Ecto neural progenitor cell (in vitro differentiated cells): ENCODE measurements at places on chromosomes 4 and X.

DNA sequence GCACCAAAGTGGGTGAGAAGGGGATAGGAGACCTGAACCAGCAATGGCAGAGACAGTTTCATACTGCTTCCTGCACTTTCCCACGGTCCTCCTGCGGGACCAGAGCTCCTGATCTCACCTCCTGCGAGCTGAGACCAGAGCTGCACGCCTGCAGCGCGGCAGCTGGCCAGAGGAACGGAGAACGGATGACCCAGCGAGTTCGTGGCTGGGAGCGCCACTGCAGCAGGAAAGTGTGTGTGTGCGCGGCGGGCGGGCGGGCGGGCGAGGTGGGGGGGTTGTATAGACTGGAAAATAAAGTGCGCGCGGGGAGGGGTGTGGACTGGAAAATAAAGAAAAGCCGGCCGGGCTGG, 16.5 kb downstream of the MCF2 start:
- DNase-seq: no peak

GRCh38 chr4:144818136-144818535, 172.2 kb downstream of the HHIP start:
- DNase-seq: no peak

- DNase-seq: no peak
Measured at GRCh38 chr4:112060212-112060611, 85.0 kb upstream of the FAM241A start.

GRCh38 chrX:153665726-153666306, 7.8 kb downstream of the PNCK start:
- DNase-seq: no peak

DNA sequence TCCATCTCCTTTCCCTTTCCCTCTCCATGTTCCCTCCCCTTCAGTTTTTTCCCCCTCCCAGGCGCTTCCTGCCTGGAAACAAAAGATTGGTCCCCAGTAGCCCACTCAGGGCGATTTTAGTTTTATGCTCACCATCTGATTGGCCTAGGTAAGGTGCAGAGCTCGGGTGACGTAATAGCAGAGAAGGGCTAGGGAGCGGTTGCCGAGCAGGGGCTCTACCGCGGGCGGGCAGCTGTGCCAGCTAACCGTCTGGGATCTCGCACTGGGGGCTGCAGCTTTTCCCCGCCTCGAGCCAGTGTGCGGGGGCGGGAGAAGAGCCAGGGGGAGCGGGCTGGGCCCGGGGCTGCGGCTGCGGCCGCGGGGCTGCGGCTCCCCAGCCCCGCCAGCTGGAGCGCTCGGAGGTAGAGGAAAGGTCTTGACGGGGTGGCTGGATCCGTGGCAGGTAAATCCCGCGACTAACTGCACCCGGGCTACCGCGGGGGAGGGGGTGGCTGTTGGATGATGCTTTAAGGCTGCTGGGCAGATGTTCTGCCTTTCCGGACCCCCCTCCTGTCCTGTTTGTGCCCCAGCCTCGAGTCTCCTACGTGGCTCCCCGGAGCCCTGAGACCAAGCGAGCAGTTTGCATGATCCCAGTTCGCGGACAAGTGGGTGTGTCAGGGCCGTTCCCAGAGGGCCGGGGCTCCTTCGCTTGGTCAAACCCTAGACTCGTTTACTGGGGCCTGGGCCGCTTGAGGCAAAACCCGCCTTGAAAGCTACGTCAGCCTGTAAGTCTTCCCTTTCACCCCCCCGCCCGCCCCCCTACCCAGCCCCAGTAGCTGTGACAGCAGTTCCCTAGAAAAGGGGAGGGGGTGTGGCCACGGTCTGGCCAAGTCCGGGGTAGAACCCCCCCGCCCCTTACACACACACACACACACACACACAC, at the start of gene PAK3:
Gene PAK3, plus strand, starts transcription at position 218 of the 922 bp plus-strand sequence. CDS start 26,913 bp downstream, outside the sequence.
- peak; percentile 79 for DNase-seq

DNA sequence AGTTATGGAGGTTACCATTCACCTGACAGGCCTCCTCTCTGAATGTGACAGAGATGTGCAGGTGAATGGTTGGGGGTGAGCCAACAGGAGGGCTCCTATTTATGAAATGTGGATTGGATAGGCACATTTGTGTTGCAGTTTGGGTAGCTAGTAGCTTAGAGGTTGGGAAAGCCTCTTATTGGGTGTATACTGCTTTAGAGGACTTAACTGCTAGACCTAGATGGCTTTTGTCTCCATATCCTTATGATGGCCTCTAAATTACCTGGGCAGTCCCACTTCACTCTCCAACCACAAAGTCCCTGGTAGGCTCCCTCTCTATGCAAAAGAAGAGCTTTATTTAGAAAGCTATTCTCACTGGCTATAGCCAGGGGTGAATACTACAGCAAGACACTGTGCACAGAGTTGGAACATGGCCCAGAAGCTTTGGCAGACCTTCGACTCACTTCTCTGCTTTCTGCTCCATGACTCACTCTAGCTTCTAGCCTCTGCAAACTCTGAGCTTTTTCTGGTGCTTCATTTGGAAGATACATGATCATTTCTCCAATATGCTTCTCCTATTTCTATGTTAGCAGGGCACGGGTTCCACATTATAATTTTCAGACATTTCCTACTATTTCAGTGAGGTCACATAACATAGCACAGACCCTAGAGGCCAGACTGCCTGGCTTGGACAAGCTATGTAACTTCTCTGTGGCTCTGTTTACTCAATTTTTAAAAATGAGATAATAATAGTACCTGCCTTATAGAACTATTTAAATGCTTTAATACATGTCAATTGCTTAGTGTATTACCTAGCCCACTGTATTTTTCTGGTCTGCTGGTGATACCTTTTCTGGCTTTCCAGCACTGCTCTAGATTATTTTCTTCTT, 6.0 kb upstream of the VGLL1 start:
- DNase-seq: no peak
